ENCODE measurements at places on chromosomes 1 and 21.

GRCh38 chr1:1678581-1679380 is 13.8 kb downstream of the SLC35E2B start:
- no peak for DNase-seq

DNA sequence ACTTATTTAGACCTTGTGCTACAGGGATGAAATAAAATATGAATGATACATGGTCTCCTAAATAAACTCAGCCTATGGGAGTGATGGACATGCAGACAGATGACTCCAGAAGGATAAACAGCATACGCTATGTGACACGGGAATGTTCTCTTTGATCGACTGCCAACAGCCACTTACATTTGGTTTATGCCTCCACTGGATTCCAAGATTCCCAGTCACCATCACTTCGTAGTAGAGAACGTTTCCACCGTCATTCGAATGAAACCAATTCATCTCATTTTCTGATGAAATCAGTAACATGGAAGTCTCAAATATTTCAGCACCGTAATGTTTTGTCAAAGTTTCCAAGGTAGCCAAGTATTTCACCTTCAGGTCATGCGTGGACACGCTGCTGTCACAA is 99.7 kb downstream of the JAK1 start:
- DNase-seq = no peak

GRCh38 chr1:55138823-55139222 is 76.3 kb downstream of the USP24 start:
- no peak for DNase-seq

- no peak for DNase-seq
Observed at GRCh38 chr1:29806646-29807319, 570.5 kb downstream of the PTPRU start.

GRCh38 chr1:218339267-218339831 is 5.8 kb upstream of the TGFB2 start:
- DNase-seq = no peak

DNA sequence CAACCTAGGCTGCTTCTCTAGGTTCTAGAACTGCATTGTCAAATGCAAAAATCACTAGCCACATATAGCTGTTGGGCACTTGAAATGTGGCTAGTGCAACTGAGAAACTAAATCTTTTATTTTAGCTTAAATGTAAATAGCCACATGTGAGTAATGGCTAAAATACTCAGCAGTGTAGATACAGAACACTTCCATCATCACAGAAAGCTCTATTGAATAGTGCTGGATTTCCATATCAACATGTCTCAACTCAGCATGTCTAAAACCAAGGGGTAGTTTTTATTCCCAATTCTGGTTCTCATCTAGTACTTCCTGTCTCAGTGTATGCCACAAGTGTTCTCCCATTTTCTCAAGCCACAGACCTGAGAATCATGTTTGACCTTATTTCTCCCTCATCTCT is 7.5 kb upstream of the TP53BP2 start:
- no peak for DNase-seq

DNA sequence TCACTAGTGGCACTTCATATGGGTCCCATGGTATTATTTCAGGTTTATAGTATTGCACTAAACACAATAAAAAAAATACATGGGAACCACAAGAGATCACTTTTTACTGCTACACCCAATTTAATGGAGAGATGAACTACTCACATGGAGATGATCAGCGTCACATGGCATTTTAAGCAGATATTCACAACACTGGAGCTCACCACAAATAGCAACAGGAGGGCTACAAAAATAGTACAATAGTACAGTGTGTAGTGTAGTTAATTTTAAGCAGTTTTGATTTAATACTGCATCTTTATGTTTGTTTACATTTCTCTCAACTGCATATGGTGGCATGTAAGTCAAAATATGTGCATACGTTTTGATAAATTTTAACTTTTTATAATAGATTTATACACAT is 31.0 kb downstream of the SNX7 start:
- no peak for DNase-seq

- peak; percentile 50 for DNase-seq
Observed at GRCh38 chr1:48498096-48498791, 26.2 kb upstream of the SPATA6 start.

DNA sequence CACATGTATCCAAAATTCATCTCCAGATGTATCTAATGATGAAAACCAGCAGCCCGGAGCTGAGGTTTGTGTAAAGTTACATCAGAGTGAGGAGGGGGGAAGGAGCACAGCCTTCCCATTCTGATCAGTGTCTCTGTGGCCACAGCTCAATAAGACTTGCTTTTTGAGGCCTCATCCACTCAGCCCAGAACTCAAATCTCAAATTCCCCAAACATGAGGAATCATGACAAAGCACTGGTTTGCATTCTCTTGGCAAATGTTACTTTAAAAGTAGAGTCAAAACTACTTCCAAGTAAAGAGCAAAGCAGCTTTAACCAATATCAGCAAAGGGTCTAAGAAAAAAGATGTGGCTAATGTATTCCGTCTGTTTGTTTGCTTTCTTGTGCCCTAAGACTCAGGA is 30.9 kb downstream of the CCN1 start:
- DNase-seq = no peak

GRCh38 chr1:100722221-100722620 is 2.7 kb downstream of the VCAM1 start:
- DNase-seq = no peak

GRCh38 chr1:234702342-234703000 is 92.5 kb upstream of the IRF2BP2 start:
- no peak for DNase-seq

DNA sequence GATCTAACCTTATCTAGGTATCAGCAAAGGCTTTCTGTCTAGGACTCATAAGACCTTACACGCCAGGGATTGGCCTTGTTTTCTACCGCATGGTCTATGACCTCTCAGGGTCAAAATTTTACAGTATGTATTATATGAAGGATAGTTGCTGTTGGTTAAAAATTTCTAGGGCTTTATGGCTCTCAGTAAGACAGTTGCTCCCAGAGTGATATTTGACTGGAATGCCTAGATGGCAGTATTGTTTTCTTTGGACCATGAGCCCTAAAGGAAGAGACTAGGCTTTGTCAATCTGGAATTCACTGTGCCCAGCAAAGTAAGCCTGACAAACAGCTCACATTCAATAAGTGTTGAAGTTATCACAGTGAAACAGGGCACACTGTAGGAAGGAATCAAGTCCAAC is 37.6 kb downstream of the C1orf87 start:
- DNase-seq = no peak

- DNase-seq = no peak
Observed at GRCh38 chr1:166464333-166464732, 297.5 kb upstream of the FAM78B start.
